Stimulated activated CD4-positive, alpha-beta T cell treated with anti-CD3 and anti-CD28 coated beads, TNF-alpha, amount 100 ng/mL, for 48 hours (primary cell): ENCODE measurements at places on chromosomes 6 and 20.
A peak's percentile ranks its signal among the peaks of the same experiment; 100 is the strongest.

DNA sequence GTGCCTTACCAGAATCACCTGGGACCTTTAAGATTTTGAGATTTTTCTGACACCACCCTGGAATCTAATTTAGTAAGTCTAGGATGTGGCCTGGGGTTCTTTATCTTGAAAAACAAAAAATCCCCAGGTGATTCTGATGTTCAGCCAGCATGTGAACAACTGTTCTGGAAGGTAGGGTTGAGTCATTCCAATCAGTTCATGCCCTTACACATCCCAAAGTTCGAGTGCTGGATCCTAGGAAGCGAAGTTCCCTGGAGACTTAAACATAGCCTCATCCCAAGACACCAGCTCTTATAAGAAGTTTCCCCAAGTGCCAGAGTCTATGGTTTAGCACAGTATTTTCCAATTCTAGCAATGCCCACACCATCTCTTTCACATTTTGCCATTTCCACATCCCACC lies 6.3 kb upstream of the TSHZ2 start:
- no peak for DNase-seq

GRCh38 chr6:169935861-169936260 lies 184.4 kb downstream of the ERMARD start:
- DNase-seq: no peak

- DNase-seq: no peak
Measured at GRCh38 chr20:6450841-6451240, 316.6 kb upstream of the BMP2 start.

- no peak for DNase-seq
Measured at GRCh38 chr6:30752157-30752927, 8.0 kb upstream of the IER3 start.

GRCh38 chr20:57742507-57743181 lies 32.8 kb upstream of the PMEPA1 start:
- DNase-seq: no peak

DNA sequence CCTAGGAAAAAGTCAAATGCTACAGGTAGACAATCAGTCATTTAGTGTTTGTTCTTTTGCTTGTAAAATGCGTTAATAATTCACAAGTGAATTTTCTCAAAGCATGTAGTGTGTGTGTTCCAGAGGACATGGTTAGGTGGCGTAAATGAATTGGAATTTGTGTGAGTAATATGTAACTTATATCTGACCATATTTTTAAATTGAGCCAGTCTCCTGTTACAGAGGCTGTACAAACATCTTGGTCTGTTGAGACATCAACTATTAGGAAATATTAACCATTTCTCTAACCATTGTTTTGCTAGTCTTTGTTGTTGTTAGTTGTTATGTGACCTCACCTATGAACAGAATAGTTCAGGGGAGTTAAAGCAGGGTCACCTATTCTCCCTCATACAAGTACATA lies 22.7 kb downstream of the MCM8 start:
- no peak for DNase-seq

- no peak for DNase-seq
Measured at GRCh38 chr6:26329763-26330511, 35.1 kb upstream of the BTN3A2 start.

- no peak for DNase-seq
Measured at GRCh38 chr6:8934318-8934717, 499.0 kb upstream of the SLC35B3 start.

- no peak for DNase-seq
Measured at GRCh38 chr20:50276119-50277063, 85.8 kb downstream of the CEBPB start.

GRCh38 chr6:15487262-15487661 lies 175.6 kb downstream of the DTNBP1 start:
- DNase-seq: no peak

DNA sequence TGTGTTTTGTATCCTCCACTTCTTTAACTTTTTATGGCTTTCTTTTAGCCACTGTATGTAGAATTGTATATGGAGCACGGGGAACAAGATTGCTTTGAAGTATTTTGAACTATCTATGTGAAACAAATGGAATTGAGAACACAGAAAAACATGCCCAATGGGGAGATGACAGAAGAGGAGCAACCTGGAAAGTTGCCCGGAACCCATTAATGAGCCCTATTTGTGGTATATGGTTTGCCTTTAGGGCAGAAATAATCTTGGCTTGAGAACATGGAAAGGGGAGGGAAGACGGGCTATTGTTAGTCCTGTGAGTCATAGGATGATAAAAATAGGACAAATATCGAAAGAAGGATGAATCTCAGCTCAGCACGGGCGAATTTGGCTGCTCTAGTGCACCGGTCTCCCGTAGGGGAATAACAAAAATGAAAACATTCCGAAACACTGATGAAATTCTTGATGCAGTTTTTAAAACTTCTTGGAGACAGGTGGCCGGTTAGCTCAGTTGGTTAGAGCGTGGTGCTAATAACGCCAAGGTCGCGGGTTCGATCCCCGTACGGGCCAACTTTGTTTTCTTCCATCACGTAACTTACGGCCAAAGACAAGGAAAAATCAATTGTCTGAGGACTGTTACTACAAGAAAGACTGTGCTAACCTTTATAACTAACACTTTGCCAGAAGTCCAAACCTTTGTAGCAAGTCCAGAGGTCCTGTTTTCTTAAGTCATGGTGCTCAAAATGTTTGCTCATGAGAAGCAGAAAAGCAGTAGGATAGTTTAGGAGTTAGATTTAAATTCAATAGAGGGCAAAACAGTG lies 15.7 kb downstream of the HMGN4 start:
- DNase-seq: peak; percentile 63

DNA sequence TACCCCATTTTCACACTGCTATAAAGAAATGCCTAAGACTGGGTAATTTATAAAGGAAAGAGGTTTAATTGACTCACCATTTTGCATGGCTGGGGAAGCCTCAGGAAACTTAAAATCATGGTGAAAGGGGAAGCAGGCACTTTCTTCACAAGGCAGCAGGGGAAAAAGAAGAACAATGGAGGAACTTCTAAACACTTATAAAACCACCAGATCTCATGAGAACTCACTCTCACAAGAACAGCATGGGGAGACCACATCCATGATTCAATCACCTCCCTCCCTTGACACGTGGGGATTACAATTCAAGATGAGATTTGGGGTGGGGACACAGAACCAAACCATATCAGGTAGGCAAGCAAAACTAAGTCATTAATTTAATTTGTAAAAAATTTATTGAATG lies 343.2 kb downstream of the FRK start:
- no peak for DNase-seq

- DNase-seq: no peak
Measured at GRCh38 chr6:13390658-13391057, 62.3 kb upstream of the TBC1D7 start.

GRCh38 chr20:12594410-12595088 lies 414.2 kb upstream of the SPTLC3 start:
- no peak for DNase-seq

DNA sequence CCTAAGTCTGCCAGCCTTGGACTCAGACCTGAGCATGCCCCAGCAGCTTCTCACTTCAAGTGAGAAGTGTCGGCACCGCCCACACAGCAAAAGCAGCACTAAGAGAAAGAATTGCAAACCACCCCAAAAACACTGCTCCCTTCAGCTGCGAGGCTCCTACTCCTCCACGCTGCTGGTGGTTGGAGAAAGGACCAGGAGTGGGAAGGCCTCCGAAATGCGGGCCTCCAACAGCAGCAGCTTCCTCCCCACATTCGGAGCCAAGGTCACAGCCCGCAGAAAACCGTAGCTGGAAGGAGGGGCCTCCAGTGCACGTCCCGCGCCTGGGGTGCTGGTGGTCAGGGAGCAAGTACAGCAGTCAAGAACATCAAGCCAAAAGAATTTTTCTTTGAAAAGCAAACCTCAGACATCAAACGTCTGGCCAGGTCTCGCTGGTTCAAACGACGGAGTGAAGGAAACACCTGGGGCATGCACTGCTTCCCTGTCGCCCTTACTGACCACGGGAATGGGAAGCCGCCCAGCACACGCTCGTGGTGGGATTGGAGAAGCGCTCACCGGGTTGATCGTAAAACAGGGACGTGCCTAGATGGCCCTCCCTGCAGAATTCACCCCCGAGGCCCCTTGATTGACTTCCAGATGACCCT lies 185.6 kb upstream of the CST7 start:
- no peak for DNase-seq

DNA sequence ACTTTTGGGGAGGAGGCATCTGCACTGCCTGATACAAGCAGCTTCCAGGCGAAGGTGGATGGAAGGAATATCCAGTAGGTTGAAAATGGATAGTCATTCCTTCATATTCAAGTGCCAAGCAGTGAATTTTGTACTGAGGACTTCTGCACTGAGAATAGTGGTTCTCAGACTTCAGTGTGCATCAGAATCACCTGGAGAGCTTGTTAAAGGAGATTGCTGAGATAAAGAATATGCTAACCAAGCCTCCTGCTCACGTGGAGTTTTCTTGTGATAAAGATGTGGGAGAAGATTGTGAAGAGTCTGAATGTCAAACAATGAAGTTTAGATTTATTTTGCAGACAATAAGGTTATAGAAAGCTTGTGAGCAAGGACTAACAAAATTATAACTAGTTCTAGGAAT lies 97.8 kb downstream of the HFE start:
- no peak for DNase-seq

DNA sequence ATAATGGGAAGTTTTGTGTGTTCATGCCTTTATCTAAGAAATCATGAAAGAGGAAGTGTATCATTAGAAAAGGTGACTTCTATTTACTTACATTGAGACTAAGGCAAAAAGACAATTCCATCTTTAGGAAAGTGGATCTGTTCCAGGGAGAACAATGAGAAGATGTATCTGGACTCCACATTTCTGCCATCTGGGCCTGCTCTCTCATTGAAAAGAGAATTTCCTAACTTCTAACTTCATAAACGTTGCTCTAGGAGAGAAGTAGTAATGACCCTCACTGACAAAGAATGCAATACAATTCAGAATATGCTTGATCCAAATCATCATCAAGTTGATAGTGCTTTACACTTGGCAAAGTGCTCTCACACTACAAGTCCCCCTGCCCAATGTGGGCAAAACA lies 294.2 kb downstream of the OGFRL1 start:
- no peak for DNase-seq

DNA sequence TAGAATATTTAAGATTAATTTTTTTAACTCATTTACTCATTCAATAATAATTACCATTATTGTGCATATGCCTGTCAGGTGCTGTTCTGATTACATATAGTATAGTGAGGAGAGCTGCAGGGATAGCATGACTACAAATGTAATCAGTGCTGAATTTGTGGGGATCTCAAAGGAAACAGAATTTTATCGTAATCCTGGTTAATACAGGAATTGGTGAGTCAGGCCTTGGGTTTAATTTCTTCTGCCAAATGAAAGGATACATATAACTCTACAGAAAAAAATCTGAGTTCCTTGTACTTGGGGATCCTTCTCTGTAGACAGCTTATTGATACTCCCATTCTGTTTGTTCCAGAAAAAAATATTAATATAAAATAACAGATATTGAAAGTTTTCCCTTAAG lies 297.2 kb downstream of the GJA1 start:
- no peak for DNase-seq

DNA sequence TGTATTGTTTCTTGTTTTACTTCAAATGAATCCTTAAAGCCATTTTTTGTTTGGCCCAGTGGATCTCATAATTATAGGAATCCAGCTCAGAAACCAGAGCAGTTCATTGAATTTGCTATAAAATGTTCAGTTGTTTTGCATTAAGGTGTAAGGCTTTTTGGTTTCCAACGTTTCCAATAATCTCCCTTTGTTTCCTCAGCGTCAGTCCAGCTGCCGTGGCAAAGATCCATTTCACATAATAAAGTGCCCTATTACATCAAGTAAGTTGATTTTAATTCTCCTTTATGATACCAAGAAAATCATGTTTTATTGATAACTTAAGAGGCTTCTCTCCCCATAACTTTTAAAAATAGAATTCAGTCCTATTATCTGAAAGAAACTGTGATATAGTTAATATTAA lies 472.6 kb downstream of the UTRN start:
- no peak for DNase-seq

DNA sequence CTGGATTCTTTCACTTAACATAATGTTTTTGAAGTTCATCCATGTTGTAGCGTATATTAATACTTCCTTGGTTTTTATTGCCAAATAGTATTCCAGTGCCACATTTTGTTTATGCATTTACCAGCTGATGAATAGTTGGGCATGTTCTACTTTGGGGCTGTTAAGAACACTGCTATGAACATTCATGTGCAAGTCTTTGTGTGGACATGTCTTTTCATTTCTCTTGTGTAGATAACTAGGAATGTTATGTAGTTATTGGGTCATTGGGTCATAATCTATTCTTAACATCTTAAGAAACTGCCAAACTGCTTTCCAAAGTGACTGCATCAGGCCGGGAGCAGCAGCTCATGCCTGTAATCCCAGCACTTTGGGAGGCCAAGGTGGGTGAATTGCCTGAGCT lies 43.8 kb upstream of the GLP1R start:
- DNase-seq: no peak

DNA sequence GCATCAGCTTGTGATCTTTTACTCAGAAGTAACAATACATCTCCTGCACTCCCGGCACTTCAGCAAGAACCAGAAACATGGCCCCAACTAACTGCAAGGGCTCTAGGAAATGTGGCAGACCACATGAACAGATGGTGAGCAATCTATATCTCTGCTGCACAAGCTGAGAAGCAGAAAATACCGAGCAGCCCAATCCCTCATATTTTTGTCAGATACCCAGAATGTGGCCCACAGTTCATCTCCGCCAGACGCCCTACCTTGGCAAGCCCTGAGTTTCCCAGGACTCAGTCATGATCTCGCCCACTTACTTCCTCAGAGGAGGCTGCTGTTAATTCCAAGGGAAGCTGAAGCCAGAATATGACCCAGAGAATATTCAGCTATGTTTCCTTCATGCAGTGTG lies 63.1 kb upstream of the PHACTR1 start:
- DNase-seq: no peak

- no peak for DNase-seq
Measured at GRCh38 chr6:141199074-141199473, 933.7 kb upstream of the GJE1 start.

DNA sequence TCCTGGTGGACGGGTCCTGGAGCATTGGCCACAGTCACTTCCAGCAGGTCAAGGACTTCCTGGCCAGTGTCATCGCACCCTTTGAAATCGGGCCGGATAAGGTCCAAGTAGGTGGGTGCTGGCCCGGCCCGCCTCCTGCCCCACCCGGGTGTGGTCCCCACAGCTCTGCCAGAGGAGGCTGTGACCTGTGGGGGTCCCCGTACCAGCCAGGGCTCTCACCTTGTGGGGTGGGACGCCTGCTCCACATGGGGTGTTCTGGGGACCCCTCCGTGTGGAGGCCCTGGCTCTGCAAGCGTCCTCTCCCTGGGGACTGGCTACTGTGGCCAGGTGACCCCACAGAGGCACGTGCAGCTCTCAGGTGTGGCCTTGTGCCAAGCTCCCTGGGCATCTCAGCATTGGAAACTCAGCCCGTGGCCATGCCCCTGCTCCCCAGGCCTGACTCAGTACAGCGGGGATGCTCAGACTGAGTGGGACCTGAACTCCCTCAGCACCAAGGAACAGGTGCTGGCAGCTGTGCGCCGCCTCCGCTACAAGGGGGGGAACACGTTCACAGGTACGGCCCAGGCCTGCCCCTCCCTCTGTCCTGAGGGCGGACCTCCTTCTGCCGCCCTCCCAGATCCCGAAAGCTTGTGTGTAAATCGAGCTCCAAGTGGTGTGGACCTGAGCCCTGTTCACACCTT lies 14.7 kb downstream of the COL20A1 start:
- no peak for DNase-seq

- no peak for DNase-seq
Measured at GRCh38 chr6:85096976-85097375, 332.6 kb upstream of the TBX18 start.
